ENCODE measurements at places on chromosomes 16 and 17.

DNA sequence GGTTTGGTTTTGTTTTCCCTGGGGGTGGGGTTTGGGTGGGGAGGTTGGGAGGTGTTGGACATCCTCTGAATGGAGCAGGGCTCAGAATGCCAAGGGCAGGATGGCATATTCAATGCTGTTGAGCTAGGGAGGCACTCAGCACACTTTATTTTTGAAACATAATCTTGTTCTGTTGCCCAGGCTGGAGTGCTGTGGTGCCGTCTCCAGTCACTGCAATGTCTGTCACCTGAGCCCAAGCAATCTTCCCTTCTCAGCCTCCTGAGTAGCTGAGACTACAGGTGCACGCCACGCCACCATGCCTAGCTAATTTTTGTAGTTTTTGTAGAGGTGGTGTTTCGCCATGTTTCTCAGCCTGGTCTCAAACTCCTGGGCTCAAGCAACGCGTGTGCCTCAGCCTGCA, 186.1 kb downstream of the RPTOR start:
- no peak for DNase-seq

- no peak for DNase-seq
These were observed 3.5 kb upstream of the ARMC5 start for GRCh38 chr16:31455601-31456314.

DNA sequence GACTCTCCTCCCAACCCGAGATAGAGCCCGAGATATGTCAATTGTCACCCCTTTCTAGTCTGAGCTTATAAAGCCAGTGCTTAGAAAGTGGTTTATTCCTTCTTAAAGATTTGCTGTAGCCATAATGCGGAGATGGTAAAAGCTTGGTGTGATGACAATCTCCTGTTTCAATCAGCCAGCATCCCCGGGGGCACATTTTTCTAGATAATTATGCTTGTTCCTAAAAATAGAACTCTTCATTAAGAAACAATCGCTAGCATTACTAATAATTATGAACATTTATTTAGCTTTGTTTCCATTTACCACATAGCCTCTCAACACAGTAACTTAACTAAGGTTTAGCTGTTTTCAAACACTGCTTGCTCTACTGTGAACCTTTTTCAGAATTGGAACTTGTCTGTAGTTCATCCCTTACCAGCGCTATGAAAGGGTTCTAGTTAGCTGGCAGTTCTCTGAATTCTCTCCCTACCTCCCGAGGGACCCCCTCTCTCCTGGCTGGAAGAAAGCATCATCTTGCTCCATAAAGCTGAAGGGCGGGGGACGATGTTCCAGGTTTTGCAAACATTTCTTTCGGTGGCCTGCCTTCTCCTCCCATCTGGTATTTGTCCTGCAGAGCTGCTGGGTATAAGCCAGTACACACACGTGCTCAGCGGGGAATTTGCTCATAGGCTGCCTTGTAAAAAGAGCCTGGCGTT, 922 bp upstream of the MRPL58 start:
- no peak for DNase-seq

GRCh38 chr16:27571433-27572326, 21.7 kb downstream of the KATNIP start:
- no peak for DNase-seq

- no peak for DNase-seq
These were observed 72.3 kb downstream of the NF1 start for GRCh38 chr17:31167111-31167510.

DNA sequence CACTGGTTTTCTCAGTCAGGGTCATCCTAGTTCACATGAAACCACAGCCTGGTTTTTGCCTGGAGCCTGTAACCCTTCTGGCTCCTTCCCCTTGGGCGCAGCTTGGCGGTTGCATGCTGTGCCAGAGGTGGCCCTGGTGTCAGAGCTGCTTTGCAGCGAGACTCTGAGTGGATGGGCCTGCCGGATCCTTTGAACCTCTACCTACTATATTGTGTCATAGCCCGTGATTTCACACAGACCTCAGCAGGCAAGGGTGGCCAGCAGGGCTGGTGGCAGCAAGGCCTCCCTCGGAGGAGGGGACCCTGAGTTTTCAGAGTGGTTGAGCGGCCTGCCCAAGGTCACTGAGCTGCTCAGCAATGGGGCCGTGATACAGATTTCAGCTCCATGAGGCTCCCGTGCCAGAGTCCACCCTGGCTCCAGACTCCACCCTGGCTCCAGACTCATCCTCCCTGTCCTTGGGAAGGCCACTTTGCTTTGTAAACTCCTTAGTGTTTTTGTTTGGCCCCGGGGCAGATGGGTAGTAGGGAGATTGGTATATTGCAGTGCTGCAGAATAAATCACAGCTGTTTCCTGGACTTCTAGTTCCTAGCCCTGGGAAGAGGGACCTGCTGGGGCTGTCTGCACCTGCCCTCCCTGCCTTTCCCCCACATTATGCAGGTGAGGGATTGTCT, 9.7 kb downstream of the MPRIP start:
- no peak for DNase-seq

- no peak for DNase-seq
These were observed 15.3 kb downstream of the NPLOC4 start for GRCh38 chr17:81621494-81622130.

DNA sequence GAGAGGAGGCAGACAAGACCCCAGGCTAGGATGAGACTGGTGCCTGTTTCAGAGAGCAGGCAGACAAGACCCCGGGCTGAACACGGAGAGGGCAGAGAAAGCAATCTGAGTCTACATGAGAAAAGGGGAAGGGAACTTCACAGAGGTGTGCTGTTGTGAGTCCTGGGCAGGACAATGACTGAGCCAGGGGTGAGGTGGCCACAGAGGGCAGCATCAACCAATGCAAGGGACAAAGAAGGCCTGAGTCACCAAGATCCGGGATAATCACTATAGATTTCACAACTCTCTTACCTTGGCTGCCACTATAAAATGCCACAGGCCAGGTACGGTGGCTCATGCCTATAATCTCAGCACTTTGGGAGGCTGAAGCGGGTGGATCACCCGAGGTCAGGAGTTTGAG, 89.0 kb downstream of the SLC39A11 start:
- no peak for DNase-seq

- no peak for DNase-seq
These were observed 9.0 kb downstream of the TAT start for GRCh38 chr16:71567931-71568330.

DNA sequence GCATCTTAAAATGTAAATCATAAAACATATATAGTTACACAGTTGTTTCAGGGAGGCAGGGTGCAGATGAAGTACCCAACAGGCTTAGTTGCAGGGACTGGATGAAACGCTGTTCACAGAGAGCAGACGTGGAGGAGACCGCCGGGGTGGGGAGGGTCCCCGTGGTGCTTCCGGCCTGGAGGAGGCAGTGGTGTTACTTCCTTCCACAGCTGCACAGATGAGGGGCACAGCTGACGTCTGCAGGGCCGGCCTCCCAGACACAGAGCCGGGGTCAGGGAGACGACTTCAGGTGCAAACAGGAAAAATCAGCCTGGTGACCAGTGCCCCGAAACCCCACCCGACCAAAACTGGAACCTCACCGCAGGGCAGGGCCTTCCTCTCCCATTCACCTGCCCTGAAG, 17.1 kb downstream of the SPIRE2 start:
- DNase-seq, result peak; percentile 12

- no peak for DNase-seq
These were observed 1.1 kb upstream of the P2RX5 start for GRCh38 chr17:3697103-3697476.
